ENCODE measurements at places on chromosomes 1 and 21.

DNA sequence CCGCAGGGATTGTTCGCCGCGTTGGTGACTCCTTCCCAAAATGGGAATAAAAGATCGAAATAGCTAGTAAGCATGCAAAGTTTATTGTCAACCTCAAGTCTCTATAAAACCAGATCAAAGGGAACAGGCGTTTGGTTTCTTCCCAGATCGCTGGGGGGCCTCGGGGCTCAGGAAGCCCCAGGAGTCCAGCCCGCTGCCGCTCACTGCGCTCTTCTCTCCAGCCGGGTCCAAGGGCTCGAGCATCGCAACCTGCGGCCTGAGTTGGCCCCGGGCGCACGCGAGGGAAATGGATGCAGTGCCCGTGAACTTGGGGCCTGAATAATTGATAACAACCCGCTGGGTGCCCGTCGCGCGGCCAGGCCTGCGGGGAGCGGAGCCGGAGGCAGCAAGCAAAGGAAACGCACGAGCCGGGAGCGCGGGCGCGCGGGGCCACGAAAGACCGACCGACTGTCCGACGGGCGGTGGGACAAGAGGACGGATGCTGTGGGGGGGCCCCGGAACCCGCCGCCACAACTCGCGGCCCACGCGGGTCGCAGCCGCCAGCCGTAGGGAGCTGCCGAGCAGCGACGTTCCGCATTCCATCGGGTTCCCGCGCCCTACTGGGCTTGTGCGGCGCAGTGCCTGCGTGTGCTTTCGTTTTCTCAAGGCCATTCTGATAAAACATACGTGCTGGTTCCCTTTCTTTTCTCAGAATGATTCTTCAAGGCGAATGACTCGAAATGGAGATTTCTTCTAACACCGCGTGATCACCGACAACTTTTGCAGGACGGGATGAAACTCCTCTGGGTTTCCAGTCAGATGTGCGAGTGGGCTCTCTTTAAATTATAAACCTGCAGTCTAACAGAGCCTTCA, 14.0 kb upstream of the ALX3 start:
- no peak for DNase-seq

DNA sequence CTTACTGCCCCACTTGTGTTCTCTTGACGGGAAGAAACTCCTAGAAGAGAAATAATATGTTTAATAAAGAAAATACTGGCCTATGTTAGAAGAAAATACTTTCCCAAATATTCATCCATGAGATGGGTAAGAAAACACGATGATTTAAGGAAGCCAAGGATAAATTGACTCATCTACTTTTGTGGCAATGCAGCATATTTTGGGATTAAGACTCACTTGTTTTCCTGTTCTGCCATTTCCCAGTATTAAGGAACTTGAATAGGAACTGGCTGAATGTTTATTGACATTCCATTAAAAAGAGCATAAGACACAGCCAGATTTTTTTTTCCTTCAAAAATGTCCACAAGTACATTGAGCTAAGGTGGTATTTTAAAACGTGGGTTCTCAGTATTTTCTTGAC, 10.9 kb upstream of the ADAMTS5 start:
- DNase-seq: no peak

- DNase-seq: no peak
Observed at GRCh38 chr1:2330519-2331199, 60.7 kb downstream of the MORN1 start.

DNA sequence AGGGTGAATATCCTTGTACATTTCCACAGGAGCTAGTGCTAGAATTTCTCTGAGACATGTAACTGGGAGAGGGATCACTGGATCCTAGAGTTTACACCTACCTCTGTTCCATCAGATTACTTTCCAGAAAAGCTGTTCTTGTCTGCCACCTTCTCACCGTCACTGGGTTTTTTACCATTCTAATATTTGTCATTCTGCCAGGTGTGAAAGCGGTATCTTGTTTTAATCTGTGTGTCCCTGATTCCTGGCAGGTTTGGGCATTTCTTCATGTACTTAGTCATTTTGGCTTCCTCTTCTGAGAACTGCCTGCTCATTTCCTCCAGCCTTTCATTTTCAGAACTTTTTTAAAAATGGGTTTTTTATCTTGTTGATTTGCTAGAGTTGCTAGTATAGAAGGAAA, 5.1 kb downstream of the PMF1 start:
- no peak for DNase-seq

- DNase-seq: no peak
Observed at GRCh38 chr1:118075116-118075515, 109.9 kb downstream of the SPAG17 start.

GRCh38 chr1:33364565-33364918, 43.6 kb upstream of the A3GALT2 start:
- no peak for DNase-seq

DNA sequence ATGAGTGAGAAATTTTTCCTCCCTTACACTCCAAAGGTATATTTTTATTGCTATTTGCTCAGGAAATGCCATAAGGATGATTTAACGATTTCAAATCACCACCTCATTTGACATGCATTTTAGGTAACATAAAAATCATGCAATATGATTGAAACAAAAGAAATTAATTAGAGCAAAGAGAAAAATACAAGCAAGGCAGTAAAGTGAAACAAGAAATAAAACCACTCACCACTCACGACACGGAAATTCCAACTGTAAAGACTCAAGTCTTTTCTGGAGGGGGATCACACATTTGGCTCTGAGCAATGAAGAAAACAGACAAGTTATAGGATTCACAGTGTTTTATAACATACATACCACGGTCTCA, 86.8 kb upstream of the ARHGAP29 start:
- DNase-seq: no peak

- DNase-seq: no peak
Observed at GRCh38 chr21:31577271-31577670, 82.2 kb upstream of the SOD1 start.

DNA sequence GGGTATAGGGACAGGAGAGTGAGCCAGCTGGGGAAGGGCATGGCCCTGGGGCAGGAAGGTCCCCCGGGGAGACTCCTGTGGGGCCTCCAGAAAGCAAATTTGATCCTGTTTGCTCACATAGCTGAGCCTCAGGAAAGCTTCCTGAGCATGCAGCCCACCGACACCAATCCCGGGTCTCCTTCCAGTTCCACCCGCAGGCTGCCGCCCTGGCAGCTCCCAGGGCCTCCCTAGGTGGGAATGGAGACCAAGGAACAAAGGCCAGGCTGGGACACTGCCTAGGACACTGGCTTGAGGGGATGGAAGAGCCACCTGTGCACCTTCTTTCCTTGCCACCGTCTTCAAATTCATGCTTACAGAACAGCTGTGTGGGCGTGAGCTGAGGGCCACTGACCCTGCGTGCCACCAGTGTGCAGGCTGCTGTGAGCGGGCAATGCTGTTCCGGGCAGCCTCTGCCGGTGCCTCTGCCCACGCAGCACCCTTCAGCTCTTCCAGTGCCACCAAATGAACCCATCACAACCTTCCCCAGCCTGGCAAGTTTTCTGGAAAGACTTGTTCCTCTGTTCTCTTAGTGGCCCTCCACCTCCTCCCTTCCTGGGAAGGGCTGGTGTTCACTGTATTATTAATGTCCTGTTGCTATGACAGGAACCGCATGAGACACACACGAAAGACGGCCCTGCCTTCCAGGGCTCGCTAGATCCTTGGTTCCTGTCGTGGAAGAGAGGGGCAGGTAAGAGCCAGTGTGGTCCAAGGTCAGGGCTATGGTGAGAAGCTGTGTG, 53.6 kb downstream of the ACBD3 start:
- no peak for DNase-seq

DNA sequence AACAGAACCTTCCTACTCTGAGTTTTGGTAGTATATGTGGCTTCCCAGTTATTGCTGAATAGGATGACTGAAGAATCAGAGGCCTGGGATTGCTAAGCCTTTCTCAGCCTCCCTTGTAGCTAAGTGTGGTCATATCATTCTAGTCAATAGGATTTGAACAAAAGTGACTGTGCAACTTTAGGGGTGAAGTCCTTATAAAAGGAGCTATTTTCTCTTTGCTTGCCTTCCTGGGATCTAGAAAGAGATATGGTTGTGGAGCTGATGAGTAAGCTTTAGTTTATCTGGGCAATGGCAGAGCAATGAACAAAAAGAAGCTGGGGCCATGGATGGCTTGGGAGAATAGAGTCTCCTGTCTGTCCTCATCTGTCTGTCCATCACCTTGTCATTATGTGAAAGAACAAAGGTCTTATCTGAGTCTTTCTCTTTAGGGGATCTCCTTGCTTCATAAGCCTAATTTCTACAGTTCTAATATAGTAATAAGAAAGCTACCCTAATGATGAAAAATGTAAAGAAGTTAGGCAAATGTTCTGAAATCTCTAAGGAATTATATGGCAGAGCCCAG, 91.5 kb downstream of the TENT5C start:
- no peak for DNase-seq

- no peak for DNase-seq
Observed at GRCh38 chr1:156431769-156432668, 63.0 kb downstream of the RHBG start.

DNA sequence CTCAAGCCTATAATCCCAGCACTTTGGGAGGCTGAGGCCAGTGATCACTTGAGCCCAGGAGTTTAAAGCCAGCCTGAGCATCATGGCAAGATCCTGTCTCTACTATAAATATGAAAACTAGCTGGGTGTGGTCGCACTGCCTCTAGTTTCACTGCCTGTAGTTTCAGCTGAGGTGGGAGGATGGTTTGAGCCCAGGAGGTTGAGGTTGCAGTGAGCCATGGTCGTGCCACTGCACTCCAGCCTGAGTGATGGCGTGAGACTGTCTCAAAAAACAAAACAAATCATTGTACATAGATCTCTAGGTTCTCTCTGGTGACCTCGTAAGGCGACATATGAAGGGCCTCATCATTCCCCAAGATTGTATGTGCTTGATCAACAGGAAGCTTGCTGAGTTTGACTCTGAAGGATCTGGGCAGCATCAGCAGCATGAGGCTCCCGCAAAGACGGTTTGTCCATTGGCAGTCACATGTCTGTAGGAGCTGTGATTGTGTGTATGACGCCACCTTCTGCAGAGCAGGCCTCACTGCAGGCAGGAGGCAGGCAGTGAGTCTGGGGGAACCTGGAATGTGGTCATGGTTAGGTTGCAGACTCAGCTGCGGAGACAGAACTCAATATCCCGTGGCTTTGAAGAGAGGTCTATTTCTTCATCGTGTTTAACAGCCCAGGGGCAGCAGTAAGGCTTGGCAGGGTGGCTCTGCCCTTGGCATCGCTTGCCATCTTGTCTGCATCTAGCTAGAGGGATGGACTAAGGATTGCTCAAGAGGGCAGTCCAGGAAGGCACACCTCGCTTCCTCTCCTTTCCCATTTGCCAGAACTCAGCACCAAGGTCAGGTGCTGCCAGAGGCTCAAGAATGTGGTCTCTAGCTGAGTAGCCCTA, 14.0 kb downstream of the ATP5PO start:
- no peak for DNase-seq

DNA sequence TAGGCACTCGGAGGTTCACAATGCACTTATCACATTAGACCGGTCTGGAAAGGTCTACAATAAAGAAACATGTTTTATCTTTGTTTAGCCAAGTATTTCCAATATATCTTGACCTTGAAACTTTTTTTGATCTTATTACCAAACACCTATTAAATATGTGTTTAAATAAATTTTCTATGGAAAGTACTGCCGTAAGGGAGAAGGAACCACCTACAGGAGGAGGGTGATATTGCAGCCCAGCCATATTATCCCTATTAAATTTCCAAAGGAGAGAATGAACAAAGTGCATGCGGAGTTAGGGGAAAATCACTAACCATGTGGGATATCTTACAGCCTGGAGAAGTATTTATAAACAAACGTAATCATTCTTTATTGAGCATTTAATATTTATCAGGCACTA, 14.5 kb downstream of the BRINP2 start:
- DNase-seq: no peak

GRCh38 chr1:233700338-233700737, 86.4 kb downstream of the KCNK1 start:
- DNase-seq: no peak

DNA sequence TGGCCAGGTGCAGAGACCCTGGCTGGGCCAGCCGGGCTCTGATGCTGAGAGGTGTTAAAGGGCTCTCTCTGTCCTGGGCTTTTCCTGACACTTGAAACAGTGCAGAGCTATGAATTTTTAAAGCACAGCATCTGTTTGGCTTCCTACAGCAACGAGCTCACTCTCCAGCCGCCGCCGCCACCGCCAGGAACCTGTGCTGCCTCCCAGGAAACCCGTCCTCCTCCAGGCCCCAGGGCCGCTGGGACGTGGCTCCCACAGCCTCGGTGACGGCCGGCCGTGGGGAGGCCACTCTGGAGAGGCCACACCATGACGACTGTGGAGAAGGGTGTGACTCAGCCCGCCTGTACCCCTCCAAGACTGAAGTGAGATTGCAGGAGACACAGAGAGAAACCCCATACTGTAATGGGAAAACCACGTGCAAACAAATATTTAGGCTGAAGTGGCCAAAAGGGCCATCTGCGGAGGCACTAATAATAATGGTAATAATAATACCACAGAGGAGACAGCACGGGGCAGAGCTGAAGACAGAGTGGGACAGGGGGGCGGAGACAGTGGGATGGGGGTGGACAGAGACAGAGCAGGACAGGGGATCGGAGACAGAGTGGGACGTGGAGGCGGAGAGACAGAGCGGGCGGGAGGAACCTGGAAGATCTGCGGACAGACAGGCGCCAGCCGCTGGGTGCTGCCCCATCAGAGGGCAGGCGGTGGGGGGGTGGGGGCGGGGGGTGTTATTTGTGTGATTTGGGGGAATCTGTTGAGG, 139.2 kb downstream of the CASZ1 start:
- no peak for DNase-seq

DNA sequence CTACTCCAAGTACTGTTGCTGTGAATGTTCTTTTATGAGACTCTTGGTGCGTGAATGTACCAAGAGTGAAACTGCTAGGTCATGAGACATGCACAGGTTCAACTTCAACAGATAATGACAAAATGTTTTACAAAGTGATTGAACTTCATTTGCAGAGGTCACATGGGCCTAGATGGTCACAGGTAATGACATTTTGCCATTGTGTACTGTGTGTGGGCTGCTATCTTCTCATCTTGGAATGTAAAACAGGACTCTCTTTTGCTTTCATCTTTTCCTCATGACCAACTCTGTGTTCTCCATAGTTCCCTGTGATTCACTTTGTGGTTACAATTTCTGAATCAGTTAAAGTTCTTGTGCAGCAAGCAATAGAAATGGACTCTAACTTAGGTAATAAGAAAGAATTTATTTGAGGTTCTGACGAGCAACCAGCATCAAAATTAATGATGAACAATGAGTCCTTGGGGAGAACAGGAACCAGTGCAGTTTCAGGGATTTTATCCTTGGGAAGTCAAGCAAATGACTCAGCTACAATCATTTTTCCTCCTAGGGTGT, 16.2 kb upstream of the TSNAX start:
- DNase-seq: no peak

DNA sequence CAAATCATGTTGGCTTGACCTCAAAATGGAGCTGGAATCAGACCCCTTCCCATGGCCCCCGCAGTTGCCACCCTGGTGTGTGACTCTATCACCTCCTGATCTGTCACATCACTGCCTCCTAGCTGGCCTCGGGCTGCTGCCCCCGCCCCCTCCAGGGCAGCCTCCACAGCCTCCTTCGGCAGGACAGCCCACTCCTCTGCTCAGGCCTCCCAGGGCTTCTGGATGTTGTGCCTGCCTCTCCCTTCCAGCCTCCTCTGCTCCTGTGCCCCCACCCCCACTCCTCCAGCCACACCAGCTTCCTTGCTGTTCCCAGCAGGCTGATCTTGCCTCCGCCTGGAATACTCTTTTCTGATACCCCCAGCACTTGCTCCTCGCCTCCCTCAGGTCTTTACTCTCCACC, 134.4 kb upstream of the EDN2 start:
- DNase-seq: no peak

GRCh38 chr1:236523704-236524141, at the start of gene LGALS8:
LGALS8 (plus strand) TSS chr1:236523982; CDS start chr1:236526071, 2,089 bp downstream.
- peak; percentile 92 for DNase-seq
